H9 (cell line): ENCODE measurements at places on chromosomes 4 and X.

- no peak for DNase-seq
- peaks cover 8% of the 10 kb centered on the region; the same call in 1 of the 2 replicates for H3K4me1 ChIP-seq
- H3K27ac ChIP-seq: no peak overlapping the region
- H3K27me3 ChIP-seq: no peaks in the 10 kb centered on the region
- H3K36me3 ChIP-seq: peaks cover 41% of the 10 kb centered on the region
Measured at GRCh38 chrX:53223955-53224859, 800 bp downstream of the KDM5C start.

DNA sequence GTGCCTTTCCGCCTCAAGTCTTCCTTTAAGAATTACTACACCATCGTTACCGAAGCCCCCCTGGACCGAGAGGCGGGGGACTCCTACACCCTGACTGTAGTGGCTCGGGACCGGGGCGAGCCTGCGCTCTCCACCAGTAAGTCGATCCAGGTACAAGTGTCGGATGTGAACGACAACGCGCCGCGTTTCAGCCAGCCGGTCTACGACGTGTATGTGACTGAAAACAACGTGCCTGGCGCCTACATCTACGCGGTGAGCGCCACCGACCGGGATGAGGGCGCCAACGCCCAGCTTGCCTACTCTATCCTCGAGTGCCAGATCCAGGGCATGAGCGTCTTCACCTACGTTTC is 2.2 kb downstream of the PCDH10 start:
- no peak overlapping the region for H3K27ac ChIP-seq
- H3K27me3 ChIP-seq: peaks cover 38% of the 10 kb centered on the region; the same call in 1 of the 2 replicates
- no peak for DNase-seq
- H3K36me3 ChIP-seq: no peaks in the 10 kb centered on the region
- H3K4me3 ChIP-seq: peak overlapping the region; percentile 82

DNA sequence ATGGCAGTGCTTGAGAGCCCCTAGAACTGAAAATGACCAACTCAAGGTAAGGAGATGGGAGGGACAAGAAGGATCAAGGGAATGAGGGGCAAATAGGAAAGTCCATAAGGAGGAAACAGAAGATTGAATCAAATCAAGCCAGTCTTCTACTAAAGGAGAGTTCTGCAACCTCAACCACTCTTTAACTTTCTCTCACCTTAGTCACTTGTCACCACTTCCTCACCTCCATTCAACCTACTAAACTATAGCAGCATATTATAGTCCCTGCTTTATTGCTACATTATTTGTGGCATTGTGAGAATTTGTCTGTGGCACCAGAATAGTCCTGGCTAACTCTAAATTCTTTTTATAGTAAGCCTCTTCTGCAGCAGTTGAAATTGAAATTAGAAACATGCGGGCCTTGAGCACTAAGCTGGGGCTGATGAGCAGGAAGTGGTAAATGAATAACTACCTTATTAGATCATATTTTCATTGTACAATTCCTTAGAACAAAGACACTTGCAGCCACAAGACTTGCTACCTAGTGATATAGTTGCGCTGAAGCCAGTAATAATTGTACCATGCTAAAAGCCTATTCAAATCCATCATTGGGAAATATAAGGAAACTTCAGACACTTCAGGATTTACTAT is 336.9 kb downstream of the ZNF674 start:
- H3K4me3 ChIP-seq: no peak overlapping the region
- H3K27me3 ChIP-seq: no peaks in the 10 kb centered on the region
- no peak overlapping the region for H3K27ac ChIP-seq
- DNase-seq: no peak
- no peaks in the 10 kb centered on the region; the same call in 1 of the 2 replicates for H3K4me1 ChIP-seq

DNA sequence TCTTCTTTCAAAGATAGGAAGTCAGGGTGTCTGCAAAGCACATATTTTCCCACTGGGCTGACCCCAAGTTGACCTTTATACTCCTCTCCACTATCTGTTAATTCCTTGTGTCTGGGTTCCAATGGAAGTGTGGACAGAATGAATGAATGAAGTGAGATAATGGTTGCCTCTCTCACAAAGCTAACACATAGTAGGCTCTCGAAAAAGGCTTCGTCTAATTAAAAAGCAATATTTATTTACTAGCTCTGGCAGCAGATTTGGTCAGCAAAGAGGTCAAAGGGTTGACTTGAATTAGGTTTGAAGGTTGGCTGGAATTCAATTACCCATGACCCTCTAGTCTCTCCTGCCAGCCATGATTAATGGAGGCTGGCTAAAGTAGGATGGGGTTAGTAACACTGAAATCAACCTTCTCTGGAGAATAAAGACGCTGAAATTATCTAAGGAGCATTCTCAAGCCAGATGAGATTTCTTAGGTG is 280.3 kb upstream of the KLF3 start:
- no peaks in the 10 kb centered on the region for H3K4me1 ChIP-seq
- H3K36me3 ChIP-seq: no peaks in the 10 kb centered on the region
- H3K4me3 ChIP-seq: no peak overlapping the region
- no peak overlapping the region for H3K27ac ChIP-seq
- H3K27me3 ChIP-seq: no peaks in the 10 kb centered on the region
- no peak for DNase-seq

GRCh38 chr4:108888769-108889168 is 125.9 kb upstream of the ETNPPL start:
- no peak for DNase-seq
- no peak overlapping the region for H3K4me3 ChIP-seq
- no peaks in the 10 kb centered on the region for H3K27me3 ChIP-seq
- peaks cover 3% of the 10 kb centered on the region; the same call in 1 of the 2 replicates for H3K4me1 ChIP-seq
- H3K36me3 ChIP-seq: no peaks in the 10 kb centered on the region

DNA sequence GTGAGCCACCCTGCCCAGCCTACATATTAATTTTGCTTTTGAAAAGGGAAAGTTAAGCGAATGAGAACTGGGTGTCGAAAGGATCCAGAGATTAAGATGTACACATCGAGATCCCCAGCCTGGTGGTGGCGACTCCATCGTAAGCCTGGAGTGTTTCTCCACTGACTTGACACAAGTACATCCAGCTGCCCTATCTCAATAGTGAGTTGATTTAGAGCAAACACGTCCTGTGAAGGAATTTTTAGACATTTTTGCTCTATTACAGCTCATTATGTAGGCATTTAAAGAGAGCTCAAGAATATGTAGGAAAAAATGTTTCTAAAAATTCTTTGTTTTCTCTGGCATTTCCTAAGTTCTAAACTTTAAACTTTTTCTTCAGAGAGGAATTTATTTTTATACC is 11.7 kb upstream of the CLDN34 start:
- no peak overlapping the region for H3K4me3 ChIP-seq
- no peak for DNase-seq
- no peak overlapping the region for H3K27ac ChIP-seq
- H3K36me3 ChIP-seq: peaks cover 31% of the 10 kb centered on the region

GRCh38 chr4:1983053-1983845 is 25.5 kb downstream of the NELFA start:
- no peak for DNase-seq
- H3K27me3 ChIP-seq: no peaks in the 10 kb centered on the region
- no peak overlapping the region for H3K27ac ChIP-seq
- peaks cover 62% of the 10 kb centered on the region for H3K36me3 ChIP-seq
- H3K4me1 ChIP-seq: no peaks in the 10 kb centered on the region

GRCh38 chr4:137800861-137801260 is 268.6 kb upstream of the PCDH18 start:
- no peaks in the 10 kb centered on the region for H3K27me3 ChIP-seq
- no peak overlapping the region for H3K27ac ChIP-seq

- no peaks in the 10 kb centered on the region for H3K36me3 ChIP-seq
- no peak overlapping the region for H3K4me3 ChIP-seq
- H3K27ac ChIP-seq: no peak overlapping the region
- no peak for DNase-seq
Measured at GRCh38 chr4:100649417-100649816, 131.6 kb upstream of the EMCN start.

DNA sequence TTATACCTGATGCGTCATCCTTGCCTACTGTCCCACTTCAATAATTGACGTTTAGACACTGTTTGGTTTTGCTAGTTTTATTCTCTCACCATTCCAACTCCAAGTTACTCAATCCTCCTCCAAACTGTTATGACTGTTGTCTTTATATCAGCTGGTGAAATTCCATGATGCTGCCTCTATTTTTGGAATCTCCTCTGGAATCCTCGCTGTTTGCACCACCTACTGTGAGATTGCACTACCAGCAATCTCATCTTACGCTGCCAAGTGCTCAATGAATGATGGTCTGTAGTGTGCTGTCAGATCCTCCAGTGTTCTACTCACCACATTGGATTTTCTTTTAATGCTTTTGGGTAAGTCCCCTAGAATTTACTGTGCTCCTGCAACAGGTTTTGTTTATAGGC is 13.2 kb upstream of the PCDH18 start:
- H3K4me1 ChIP-seq: peaks cover 12% of the 10 kb centered on the region
- no peak overlapping the region for H3K27ac ChIP-seq
- no peaks in the 10 kb centered on the region; the same call in 1 of the 2 replicates for H3K27me3 ChIP-seq
- no peak for DNase-seq
- H3K4me3 ChIP-seq: peak overlapping the region; percentile 61; the same call in 2 of the 3 replicates

- peaks cover 19% of the 10 kb centered on the region for H3K4me1 ChIP-seq
- no peaks in the 10 kb centered on the region for H3K27me3 ChIP-seq
- H3K36me3 ChIP-seq: peaks cover 13% of the 10 kb centered on the region
- peak overlapping the region; percentile 87 for H3K4me3 ChIP-seq
- peak; percentile 69 for DNase-seq
Measured at GRCh38 chrX:13938051-13938828, 91.5 kb downstream of the GEMIN8 start.

DNA sequence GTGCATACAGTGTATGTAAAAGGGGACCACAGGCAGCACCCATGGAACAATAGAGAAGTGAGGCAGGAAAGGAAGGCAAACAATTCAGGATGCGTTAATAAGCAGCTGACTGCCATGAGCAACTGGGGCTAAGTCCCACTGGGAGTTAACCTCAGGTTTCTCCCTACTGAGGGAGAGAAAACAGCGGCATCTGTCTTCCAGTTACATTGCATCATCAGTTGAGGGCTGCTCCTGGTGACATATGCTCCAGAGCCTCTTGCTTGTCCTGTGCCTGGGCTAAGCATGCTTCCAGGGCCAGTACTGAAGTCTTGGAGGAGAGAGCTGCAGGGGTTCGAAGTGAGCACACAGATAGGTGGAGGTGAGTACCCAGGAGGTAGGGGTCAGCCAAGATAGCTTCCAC is 24.3 kb downstream of the RAI2 start:
- no peak overlapping the region for H3K27ac ChIP-seq
- H3K27me3 ChIP-seq: no peaks in the 10 kb centered on the region
- no peaks in the 10 kb centered on the region for H3K4me1 ChIP-seq
- peaks cover 4% of the 10 kb centered on the region for H3K36me3 ChIP-seq
- H3K4me3 ChIP-seq: no peak overlapping the region

DNA sequence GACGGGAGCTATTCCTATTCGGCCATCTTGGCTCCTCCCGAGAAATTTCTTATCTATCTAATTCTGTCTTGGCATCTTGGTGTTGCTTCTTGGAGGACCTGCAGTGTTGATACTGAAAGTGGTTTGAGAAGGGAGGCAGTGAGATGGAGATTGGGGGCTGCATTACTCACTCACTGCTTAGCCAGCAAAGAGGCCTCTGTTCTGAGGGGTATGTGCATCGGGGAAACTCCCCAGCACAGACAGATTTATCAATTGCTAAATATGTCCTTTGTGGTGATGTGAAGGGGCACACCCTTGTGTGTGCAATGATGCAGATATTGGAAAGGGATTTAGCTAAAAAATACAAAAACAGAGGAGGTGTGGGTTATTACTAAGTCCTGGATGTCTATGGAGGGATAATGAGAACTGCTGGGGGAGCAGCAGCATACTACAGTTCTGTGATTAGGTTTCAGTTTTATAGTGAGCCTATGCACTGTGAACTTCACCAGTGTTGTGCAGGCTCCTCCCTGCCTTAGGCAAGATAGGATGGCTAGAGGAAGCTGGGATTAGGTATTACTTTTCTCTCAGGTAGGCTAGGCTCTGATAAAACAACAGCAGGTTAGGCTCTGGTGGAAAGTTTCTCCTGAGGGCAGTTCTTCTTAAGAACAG is 279.0 kb downstream of the HS3ST1 start:
- H3K4me3 ChIP-seq: peak overlapping the region; percentile 75
- H3K4me1 ChIP-seq: peaks cover under 1% of the 10 kb centered on the region; the same call in 1 of the 2 replicates
- no peak for DNase-seq
- H3K36me3 ChIP-seq: no peaks in the 10 kb centered on the region

DNA sequence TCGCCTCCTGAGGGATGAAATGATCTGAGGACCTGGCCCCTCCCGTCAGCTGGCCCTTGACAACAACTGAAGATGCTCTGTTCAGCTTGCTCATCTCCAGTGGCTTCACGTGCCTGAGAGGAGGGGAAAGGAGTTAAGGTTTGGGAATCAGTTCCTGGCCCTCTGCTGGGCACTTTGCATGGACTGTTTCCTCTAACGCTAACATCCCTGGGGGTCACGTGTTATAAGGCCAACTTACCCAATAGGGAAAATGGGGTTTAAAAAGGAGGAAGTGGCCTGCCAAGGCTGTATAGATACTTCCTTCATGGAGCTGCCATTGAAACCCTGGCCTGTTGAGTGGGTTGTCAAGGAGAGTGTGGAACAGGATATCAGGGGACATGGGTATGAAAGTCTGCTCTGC is 65.6 kb downstream of the OR13H1 start:
- H3K27ac ChIP-seq: no peak overlapping the region
- no peaks in the 10 kb centered on the region; the same call in 1 of the 2 replicates for H3K4me1 ChIP-seq
- H3K36me3 ChIP-seq: no peaks in the 10 kb centered on the region
- no peak overlapping the region for H3K4me3 ChIP-seq
- no peaks in the 10 kb centered on the region for H3K27me3 ChIP-seq
- DNase-seq: peak; percentile 31

DNA sequence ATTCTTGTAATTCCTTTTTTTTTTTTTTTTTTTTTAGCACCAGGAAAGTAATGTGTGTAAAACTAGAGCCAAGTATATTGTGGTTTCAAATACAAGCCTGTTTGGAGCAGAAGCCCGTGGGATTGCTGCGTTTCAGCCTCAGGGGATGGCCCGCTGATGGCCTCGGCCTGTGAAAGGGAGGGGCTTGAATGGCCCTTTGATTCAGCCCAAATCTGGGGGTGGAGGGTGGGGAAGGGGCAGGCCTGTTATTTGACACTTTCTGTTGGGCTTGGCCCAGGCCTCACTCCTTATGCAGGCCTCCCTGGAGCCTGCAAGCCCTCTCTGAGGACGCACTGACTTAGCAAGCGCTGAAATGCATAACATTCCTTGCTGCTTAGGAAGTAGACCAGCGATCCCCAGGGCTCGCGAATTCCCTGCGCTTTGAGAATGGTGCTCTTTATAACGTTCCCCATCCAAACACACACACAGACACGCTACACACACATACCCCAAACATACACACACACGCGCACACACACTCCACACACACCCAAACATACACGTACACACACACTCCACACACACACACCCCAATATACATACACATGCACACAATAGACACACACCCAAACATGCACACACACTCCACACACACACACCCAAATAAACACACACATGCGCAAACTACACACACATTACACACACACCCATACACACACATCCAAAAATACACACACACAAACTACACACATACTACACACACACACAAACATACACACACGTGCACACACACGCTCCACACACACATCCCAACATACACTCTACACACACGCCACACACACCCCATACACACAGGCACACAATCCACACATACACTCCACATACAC is 29.6 kb downstream of the TLR10 start:
- H3K4me3 ChIP-seq: no peak overlapping the region
- peak overlapping the region; percentile 46 for H3K27ac ChIP-seq
- DNase-seq: peak; percentile 97
